SJSA1 (cell line): ENCODE measurements at places on chromosomes 13 and 19.
A peak's percentile ranks its signal among the peaks of the same experiment; 100 is the strongest.

DNA sequence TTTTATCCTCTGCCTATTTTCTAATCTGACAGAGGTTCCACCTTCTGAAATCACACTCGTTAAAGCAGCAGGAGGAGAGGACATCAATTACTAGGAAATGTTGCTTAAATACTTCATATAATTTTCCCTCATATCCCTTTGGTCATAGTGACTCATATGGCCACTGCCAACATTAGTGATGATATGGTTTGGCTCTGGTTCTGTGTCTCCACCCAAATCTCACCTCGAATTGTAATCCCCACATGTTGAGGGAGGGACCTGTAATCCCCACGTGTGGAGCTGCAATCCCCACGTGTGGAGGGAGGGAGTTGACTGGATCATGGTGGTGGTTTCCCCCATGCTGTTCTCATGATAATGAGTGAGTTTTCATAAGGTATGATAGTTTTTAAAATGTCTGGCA is 618.4 kb upstream of the SLITRK5 start:
- no peaks in the 10 kb centered on the region for H3K27me3 ChIP-seq
- no peaks in the 10 kb centered on the region for H3K36me3 ChIP-seq
- H3K4me1 ChIP-seq, result no peaks in the 10 kb centered on the region
- no peak overlapping the region for H3K4me3 ChIP-seq

DNA sequence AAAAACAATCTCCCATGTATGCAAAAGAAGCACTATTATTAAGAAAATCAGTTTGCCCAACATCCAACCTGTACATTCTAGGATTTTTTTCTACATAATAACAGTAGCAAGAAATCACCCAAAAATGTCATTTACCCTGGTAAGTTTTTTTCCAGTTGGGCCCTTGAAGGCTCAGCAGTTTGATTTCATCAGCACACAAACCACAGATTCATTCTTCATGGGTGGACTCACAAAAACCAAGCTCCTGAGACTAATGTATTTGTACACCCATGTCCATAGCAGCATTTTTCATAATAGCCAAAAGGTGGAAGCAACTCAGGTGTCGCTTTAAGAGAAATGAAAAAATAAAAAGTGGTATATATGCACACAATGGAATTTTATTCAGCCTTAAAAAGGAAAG is 210.1 kb downstream of the TBC1D4 start:
- no peak for DNase-seq
- H3K36me3 ChIP-seq, result no peaks in the 10 kb centered on the region
- no peak overlapping the region for H3K27ac ChIP-seq
- H3K4me3 ChIP-seq, result no peak overlapping the region

- no peak for DNase-seq
- H3K4me1 ChIP-seq, result peaks cover 51% of the 10 kb centered on the region
- peaks cover 28% of the 10 kb centered on the region for H3K36me3 ChIP-seq
- H3K27me3 ChIP-seq, result no peaks in the 10 kb centered on the region
- no peak overlapping the region for H3K27ac ChIP-seq
- H3K4me3 ChIP-seq, result no peak overlapping the region
These were observed 27.6 kb downstream of the CEBPG start for GRCh38 chr19:33400856-33401682.

- no peak overlapping the region for H3K27ac ChIP-seq
- no peak overlapping the region for H3K4me3 ChIP-seq
- peaks cover 70% of the 10 kb centered on the region for H3K36me3 ChIP-seq
- DNase-seq, result no peak
These were observed 15.4 kb upstream of the CHAMP1 start for GRCh38 chr13:114298866-114299265.

GRCh38 chr19:40663695-40664692 is 26.5 kb downstream of the NUMBL start:
- no peaks in the 10 kb centered on the region for H3K27me3 ChIP-seq
- peaks cover 21% of the 10 kb centered on the region for H3K36me3 ChIP-seq
- H3K4me1 ChIP-seq, result peaks cover 20% of the 10 kb centered on the region
- peak overlapping the region; percentile 47 for H3K4me3 ChIP-seq
- DNase-seq, result no peak

DNA sequence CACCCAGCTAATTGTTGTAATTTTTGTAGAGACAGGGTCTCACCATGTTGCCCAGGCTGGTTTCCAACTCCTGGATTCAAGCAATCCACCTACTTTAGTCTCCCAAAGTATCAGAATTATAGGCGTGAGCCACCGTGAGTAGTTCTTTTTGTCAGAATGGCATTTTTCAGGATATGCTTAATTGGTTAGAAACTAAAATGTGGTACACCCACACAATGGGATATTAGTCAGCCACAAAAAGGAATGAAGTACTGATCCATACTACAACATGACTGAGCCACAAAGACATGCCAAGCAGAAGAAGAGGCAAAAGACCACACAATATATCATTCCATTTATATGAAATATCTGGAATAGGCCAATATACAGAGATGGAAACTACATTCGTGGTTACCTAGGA is 41.7 kb upstream of the MAP3K10 start:
- DNase-seq, result no peak
- peaks cover 4% of the 10 kb centered on the region for H3K4me1 ChIP-seq
- no peaks in the 10 kb centered on the region for H3K27me3 ChIP-seq
- H3K4me3 ChIP-seq, result no peak overlapping the region
- H3K36me3 ChIP-seq, result no peaks in the 10 kb centered on the region

DNA sequence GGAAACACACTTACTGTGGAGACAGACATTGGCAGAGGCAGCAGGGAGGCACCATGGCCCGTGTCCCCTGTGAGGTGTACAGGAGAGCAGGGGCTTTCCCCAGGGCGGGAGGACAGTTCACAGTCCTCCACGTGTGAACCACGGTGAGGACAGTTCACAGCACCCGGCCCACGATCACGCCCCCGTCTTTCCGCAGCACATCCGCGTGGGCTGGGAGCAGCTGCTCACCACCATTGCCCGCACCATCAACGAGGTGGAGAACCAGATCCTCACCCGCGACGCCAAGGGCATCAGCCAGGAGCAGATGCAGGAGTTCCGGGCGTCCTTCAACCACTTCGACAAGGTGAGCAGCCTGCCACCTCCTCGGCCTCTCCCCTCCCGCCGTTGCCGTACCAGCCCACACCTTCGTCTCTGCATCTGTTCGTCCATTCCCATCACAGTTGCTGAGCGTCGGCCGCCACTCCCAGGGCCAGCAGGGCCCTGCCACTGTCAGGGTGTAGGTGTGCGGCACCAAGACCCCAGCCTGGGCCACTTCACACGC is 17.4 kb downstream of the CAPN12 start:
- no peak for DNase-seq
- no peak overlapping the region for H3K27ac ChIP-seq
- H3K4me3 ChIP-seq, result no peak overlapping the region

- DNase-seq, result no peak
- peak overlapping the region; percentile 55 for H3K27ac ChIP-seq
- peaks cover 57% of the 10 kb centered on the region for H3K4me1 ChIP-seq
These were observed 6.1 kb downstream of the WDFY2 start for GRCh38 chr13:51590231-51590970.
